Lower lobe of right lung (tissue), 2 donors: ENCODE measurements at places on chromosomes 5 and 9.

GRCh38 chr5:4777435-4777834 lies 362.7 kb upstream of the ADAMTS16 start:
- no peaks in the 10 kb centered on the region for H3K36me3 ChIP-seq
- no peak overlapping the region for H3K4me3 ChIP-seq
- no peak overlapping the region for H3K27ac ChIP-seq
- no peaks in the 10 kb centered on the region for H3K27me3 ChIP-seq
- no peak for DNase-seq

- no peaks in the 10 kb centered on the region for H3K27me3 ChIP-seq
- DNase-seq = no peak
- H3K4me3 ChIP-seq = no peak overlapping the region
- no peaks in the 10 kb centered on the region for H3K36me3 ChIP-seq
These were observed 102.4 kb downstream of the MED27 start for GRCh38 chr9:131977109-131977838.

GRCh38 chr5:172852490-172853354 lies 18.7 kb downstream of the ERGIC1 start:
- no peak for DNase-seq
- H3K36me3 ChIP-seq = no peaks in the 10 kb centered on the region
- H3K27ac ChIP-seq = peak overlapping the region; percentile 78
- no peak overlapping the region for H3K4me3 ChIP-seq
- H3K27me3 ChIP-seq = no peaks in the 10 kb centered on the region

DNA sequence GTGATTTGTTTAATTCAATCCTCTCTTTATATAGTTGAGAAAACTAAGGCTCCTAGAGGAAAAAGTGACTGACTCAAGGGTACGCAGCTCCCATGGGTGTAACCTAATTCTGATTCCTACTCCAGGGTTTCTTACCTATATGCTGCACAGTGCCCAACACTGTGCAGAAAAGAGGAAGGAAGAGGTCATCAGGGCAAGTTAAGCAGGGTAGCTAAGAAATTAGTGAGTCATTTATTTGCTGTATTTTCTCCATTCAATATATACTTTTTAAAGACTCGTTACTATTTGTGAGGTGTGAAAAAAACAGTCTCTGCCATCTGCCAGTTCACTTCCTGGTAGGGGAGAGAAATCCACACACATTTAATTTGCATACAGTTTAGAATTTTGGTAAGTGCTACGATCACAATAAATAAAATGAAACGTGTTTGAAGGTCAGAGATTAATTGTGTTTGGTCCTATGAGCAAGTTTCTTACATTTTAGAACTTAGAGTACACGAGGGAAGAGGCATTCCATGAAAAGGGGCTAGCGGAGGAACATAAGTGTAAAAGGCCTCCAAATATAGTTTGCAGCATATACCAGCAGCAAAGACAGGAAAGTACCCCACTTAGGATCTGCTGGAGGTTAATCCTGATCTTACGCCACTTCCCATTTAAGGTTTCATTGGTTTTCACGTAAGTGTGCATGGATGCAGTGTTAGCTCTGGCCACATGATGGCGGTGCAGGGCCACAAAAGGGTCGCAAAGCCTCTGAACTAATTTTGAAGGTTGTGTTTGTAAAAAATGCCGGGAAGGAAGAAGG lies 59.9 kb upstream of the TLR4 start:
- H3K36me3 ChIP-seq = no peaks in the 10 kb centered on the region
- H3K27me3 ChIP-seq = peaks cover 13% of the 10 kb centered on the region
- DNase-seq = peak; percentile 76
- H3K27ac ChIP-seq = no peak overlapping the region

DNA sequence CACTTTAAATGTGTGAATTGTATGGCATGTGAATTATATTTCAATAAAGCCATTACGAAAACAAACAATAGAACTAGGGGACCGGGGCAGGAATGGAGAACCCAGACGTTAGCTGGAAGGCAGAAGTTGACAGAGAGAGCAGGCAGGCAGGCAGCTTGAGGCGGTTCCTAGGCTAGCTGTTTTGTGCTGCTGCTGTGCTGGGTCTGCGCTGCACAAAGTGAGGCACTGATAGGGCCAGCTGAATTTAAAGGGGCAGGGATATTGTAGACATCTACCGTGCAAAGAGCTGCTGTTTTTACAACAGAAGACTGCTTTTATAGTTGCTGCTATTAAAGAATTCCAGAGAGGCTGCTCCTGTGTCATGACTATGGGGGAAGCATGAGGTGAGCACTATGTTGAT lies 21.6 kb upstream of the MIER3 start:
- H3K4me1 ChIP-seq = no peaks in the 10 kb centered on the region
- DNase-seq = no peak
- H3K27ac ChIP-seq = no peak overlapping the region
- no peaks in the 10 kb centered on the region for H3K36me3 ChIP-seq
- H3K4me3 ChIP-seq = no peak overlapping the region

DNA sequence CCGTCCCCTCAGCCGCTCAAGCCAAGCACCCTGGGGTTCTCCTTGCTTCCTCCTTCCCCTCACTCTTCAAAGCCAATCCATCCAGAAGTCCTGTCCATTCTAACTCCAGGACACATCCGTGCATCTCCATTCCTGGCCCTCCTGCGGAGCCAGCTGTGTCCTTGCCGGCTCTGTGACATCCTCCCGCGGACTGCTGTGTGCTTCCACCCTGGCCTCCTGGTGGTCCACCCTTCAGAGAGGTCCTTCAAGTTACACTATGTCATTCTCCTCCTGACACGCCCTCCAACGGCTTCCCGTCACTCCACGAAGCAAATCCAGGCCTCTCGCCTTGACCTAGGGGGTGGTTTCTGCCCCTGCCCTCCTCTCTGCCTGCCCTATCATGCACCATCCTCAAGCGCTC lies 13.0 kb upstream of the SCGB3A1 start:
- no peaks in the 10 kb centered on the region for H3K36me3 ChIP-seq
- H3K27me3 ChIP-seq = no peaks in the 10 kb centered on the region
- no peak overlapping the region for H3K27ac ChIP-seq

DNA sequence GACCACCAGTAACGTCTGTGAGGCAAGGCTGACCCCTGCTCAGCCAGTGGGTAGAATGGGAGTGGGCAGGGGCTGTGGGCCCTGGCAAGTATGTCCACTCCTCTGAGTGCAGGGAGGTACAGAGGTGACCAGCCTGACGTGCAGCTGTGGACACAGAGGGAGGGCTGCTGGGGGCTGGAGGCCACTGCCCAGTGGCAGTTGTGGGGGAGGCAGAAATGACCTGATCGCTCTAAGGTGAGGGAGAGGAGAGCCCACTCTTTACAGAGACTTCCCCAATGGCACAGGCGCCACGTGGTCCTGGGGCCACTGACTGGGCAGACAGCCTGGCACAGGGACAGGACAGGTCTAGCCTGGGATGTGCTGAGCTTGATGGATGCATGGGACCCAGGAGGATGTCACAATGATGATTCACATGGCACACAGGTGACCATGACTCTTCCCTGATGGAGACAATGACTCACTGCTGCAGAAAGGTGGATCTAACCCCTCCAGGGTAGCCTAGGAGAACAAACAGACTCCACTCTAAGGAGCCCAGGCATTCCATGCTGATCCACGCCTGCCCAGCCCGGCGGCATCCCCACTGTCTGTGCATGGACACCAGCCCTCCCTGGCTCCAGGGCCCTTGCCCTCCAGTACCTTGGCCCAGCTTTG lies 7.7 kb downstream of the LPCAT1 start:
- H3K27ac ChIP-seq = peak overlapping the region; percentile 60
- no peaks in the 10 kb centered on the region for H3K27me3 ChIP-seq
- peaks cover 81% of the 10 kb centered on the region for H3K36me3 ChIP-seq
- H3K4me1 ChIP-seq = peaks cover 56% of the 10 kb centered on the region

DNA sequence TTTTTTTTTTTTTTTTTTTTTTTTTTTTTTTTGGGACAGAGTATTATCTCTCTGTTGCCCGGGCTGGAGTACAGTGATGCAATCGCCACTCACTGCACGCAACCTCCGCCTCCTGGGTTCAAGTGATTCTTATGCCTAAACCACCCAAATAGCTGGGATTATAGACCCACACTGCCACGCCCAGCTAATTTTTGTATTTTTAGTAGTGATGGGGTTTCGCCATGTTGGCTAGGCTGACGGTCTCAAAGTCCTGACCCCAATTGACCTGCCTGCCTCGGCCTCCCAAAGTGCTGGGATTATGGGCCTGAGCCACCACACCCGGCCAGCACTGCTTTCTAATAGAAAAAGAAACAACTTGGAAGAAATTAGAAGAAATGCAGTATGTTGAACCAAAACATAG lies 39.2 kb downstream of the TTC1 start:
- no peaks in the 10 kb centered on the region for H3K27me3 ChIP-seq
- H3K27ac ChIP-seq = no peak overlapping the region
- H3K4me3 ChIP-seq = no peak overlapping the region
- no peaks in the 10 kb centered on the region for H3K4me1 ChIP-seq
- H3K36me3 ChIP-seq = peaks cover 58% of the 10 kb centered on the region

GRCh38 chr5:175885813-175886212 lies 14.4 kb downstream of the CPLX2 start:
- no peak for DNase-seq
- H3K27ac ChIP-seq = no peak overlapping the region
- H3K36me3 ChIP-seq = no peaks in the 10 kb centered on the region
- H3K27me3 ChIP-seq = no peaks in the 10 kb centered on the region
- no peaks in the 10 kb centered on the region for H3K4me1 ChIP-seq

DNA sequence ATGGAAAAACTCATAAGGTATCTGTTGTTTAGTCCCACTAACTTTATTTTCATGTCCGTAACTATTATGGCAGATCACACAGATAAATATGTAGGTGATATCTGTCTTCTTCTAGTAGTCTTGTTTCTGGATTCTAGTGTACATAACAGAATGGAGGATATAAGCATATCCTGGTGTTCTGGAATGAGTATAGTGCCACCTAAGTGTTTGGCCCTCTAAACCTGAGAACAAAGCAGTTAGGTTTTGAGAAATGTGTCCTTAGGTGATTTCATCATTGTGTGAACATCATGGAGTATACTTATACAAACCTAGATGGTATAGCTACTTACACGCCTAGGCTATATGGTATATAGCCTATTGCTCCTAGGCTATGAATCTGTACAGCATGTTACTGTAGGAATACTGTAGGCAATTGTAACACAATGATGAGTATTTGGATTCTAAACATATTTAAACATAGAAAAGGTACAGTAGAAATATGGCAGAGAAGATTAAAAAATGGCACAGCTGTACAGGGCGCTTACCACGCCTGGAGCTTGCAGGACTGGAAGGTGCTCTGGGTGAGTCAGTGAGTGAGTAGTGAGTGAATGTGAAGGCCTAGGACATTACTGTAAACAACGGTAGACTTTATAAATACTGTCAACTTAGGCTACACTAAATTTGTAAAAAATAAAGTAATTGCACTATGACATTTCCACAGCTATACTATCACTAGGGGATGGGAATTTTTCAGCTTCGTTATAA lies 150.3 kb upstream of the SLC24A2 start:
- no peaks in the 10 kb centered on the region for H3K27me3 ChIP-seq
- no peak overlapping the region for H3K4me3 ChIP-seq
- no peaks in the 10 kb centered on the region for H3K36me3 ChIP-seq
- H3K4me1 ChIP-seq = no peaks in the 10 kb centered on the region
- no peak for DNase-seq

- H3K4me1 ChIP-seq = no peaks in the 10 kb centered on the region
- DNase-seq = no peak
- H3K27me3 ChIP-seq = no peaks in the 10 kb centered on the region
- H3K27ac ChIP-seq = no peak overlapping the region
- no peak overlapping the region for H3K4me3 ChIP-seq
These were observed 232.1 kb downstream of the CDH12 start for GRCh38 chr5:22621084-22621483.

DNA sequence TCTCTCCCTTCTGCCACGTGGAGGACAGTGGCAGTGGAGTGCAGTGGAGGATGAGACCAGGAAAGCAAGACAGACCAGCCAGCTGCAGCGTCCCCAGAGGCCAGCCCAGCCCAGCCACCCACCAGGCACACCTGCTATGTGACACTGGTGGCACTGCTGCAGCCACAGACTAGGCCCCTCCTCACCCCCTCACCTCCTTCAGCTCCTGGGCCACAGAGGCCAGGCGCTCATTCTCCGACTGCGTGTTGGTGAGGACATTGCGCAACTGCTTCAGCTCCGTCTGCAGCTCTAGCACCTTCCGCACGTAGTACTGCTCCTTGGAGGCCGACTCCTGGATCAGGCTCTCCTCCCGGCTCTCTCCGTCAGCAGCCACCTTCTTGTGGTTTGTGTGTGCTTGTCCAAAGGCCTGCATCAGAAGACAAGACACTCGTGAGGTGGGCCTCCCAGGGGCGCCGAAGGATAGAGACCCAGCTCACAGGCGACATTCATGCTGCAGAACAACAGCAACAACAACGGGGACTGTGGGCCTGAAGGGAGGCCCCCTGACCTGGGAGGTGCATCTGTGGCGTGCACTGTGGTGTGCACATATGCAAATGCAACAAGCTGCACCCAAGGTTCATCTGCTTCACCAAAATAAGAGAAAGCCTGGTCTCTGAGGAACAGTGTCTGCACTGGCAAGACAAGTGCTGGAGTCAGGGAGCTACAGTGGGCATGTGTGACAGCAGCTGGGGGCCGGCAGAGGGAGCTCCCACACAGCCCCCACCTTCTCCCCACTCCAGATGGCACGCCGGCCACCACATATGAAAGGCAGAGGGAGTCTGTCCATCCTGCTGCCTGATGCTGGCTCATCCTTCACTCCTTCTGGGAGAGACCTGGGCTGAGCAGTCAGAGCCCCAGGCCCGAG lies 35.5 kb downstream of the BICD2 start:
- no peak overlapping the region for H3K4me3 ChIP-seq
- peaks cover 37% of the 10 kb centered on the region for H3K4me1 ChIP-seq
- no peak overlapping the region for H3K27ac ChIP-seq
- peaks cover 27% of the 10 kb centered on the region for H3K36me3 ChIP-seq
- no peaks in the 10 kb centered on the region for H3K27me3 ChIP-seq
- DNase-seq = no peak

GRCh38 chr5:565782-566440 lies 41.7 kb upstream of the SLC9A3 start:
- H3K36me3 ChIP-seq = no peaks in the 10 kb centered on the region
- no peak overlapping the region for H3K4me3 ChIP-seq
- H3K27ac ChIP-seq = no peak overlapping the region
- H3K27me3 ChIP-seq = peaks cover 60% of the 10 kb centered on the region

- no peaks in the 10 kb centered on the region for H3K27me3 ChIP-seq
- no peak overlapping the region for H3K27ac ChIP-seq
- no peak overlapping the region for H3K4me3 ChIP-seq
- no peaks in the 10 kb centered on the region for H3K36me3 ChIP-seq
- peaks cover 21% of the 10 kb centered on the region for H3K4me1 ChIP-seq
These were observed 31.9 kb downstream of the FAM219A start for GRCh38 chr9:34426347-34427074.
